ENCODE measurements at places on chromosomes 5 and 9.

DNA sequence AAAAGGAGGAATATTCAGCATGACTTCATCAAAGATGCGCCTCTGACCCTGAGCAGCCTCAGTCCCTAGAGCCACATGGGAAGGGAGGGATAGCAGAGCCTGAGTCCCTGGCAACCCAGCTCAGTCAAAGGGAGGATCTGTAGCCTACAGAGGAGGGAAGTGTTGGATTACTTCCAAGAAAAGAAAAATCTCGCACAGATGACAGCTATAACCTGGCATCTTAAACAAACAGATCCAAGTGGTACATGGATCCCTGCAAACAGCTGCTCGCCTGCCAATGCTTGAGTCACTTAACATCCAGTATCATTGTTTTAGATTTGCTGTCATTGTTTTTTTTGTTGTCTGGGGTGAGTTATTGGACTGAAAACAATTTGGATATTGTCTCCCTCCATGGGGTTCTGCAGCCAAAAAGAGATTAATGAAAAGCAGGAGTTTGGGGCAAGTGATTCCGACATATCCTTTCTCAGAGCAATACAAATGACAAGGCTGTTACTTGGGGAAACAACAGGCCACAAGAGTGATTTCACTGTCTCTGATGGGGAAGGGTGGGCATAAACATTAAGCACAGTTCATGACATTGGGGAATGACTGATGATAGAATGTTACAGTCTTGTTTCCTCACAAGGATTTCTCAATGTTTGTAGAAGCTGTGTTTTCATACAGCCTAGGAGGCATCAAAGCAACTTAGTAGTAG lies 153.5 kb upstream of the KIF2A start:
- DNase-seq = no peak

- peak; percentile 71 for DNase-seq
These were observed at the start of gene TMEM38B for GRCh38 chr9:105694190-105694847. TMEM38B (plus strand) TSS chr9:105694541; CDS start chr9:105694661, 120 bp downstream.

DNA sequence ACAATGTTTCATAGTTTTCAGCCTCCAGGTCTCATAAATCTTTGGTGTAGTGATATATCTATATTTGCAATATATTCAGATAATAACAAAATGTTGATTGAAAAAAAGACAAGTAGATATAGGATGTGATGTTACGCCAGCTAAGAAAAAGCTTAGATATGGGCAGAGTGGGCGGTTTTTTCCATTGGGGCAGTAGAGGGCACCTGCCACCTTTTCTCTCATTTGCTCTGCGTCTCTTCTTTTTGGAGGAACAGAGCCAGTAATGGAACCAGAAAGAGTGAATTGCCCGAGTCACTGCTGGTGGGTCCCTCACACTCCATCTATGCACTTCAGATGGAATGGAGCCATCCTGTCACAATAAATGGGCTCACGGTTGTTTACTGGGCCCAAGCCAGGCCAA lies 62.1 kb upstream of the FANCC start:
- DNase-seq = peak; percentile 37

- DNase-seq = no peak
These were observed 564.3 kb downstream of the ZNF608 start for GRCh38 chr5:124182133-124182532.

- no peak for DNase-seq
These were observed 112.6 kb upstream of the MTAP start for GRCh38 chr9:21689854-21690253.

Data from CD4-positive, alpha-beta T cell (primary cell).